Caudate nucleus (tissue), 63 donors: ENCODE measurements at places on chromosomes 5 and 9.
A peak's percentile ranks its signal among the peaks of the same experiment; 100 is the strongest.

DNA sequence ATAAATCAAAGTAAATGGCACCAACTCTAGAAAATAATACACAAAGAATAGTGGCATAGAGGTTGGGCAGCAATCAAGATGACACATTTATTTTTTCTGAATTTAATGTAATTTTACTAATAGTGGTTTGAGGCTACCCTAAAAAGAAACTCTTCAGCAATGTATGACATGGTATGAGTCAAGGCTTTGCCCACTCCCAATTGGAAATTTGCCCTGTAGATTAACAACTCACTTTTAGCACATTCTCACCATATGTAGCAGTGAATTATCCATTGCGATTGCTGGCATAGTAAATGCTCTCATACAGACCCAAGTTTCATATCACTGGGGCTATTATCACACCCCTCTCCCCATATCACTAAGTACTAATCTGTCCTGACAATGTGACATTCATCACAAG, 832.1 kb upstream of the ZNF608 start:
- no peak for DNase-seq

DNA sequence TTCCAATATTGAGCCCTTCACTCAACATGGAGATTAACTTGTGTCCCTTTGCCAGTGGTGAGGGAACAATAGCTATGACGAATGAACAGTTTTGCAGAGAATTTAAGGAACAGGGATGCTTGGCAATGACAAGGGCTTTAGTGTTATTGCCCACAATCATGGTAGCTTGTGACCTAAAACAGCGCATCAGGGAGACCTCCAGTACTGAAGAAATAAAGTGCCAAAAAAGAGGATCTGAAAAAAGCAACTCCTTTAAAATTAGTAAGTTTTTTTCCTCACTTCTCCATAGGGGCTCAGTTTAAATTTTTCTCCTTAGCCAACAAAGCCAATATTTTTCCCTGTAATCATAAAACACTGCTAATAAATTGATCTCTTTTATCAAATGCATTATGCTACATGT, 41.8 kb upstream of the PAM start:
- DNase-seq, result no peak

DNA sequence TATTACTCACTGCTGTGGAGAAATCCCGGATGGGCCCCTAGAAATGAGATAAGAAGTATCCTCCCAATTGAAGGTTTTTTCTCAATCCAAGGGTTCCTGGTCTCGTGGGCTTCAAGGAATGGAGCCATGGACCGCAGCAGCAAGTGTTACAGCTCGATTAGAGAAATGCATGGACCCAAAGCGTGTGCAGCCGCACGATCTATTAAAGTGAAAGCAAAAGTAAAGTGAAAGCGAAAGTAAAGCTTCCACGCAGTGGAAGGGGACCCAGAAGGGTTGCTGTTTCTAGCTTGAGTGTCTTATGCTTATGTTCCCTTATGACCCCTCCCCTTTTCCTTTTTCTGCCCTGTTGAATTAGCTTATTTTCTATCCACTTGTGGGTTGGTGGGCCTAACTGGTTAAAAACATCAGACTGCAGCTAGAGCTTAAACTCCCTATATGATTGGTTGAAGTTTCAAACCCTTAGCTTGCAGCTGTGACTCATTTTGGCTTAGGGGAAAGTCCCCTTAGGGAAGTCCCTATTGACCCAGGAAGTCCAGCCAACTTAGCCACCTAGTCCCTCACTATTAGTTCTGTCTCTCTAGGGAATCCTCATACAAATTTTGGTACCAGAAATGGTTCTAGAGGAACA, 1111.8 kb downstream of the TAF11L14 start:
- DNase-seq, result no peak

DNA sequence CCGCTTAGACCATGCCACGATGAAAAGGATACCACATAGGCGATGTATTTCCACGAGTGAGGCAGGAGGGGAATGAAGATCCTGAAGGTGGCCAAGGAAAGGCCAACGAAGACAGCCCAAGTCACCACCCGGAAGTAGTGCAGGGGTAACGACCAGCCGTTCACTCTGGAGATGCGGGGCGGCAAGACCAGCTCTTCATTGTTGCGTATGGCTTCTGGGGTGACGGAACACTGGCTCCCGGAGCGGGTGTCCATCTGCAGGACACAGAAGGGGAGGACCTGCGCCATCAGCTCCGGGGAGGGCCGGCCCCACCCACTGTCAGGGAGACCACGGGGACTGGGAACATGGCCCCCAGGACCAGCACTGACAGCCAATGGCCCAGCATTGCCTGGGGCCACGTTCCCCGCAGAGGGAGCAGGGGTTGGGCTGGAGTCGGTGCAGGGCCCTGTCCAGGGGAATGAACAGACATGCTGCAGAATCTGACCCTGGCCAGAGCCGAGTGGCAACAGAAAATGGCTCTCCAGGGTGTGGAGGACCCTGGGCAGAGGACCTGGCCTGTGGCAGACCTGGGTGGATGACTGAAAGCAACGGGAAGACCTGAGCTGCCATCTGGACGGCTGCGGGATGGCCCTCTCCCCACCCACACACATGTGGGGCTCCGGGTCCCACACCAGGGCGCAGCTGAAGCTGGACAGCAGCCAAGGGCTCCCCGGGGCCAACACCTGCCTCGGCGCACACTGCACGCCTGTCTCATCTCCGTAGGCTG, 17.7 kb downstream of the ZDHHC11B start:
- no peak for DNase-seq

DNA sequence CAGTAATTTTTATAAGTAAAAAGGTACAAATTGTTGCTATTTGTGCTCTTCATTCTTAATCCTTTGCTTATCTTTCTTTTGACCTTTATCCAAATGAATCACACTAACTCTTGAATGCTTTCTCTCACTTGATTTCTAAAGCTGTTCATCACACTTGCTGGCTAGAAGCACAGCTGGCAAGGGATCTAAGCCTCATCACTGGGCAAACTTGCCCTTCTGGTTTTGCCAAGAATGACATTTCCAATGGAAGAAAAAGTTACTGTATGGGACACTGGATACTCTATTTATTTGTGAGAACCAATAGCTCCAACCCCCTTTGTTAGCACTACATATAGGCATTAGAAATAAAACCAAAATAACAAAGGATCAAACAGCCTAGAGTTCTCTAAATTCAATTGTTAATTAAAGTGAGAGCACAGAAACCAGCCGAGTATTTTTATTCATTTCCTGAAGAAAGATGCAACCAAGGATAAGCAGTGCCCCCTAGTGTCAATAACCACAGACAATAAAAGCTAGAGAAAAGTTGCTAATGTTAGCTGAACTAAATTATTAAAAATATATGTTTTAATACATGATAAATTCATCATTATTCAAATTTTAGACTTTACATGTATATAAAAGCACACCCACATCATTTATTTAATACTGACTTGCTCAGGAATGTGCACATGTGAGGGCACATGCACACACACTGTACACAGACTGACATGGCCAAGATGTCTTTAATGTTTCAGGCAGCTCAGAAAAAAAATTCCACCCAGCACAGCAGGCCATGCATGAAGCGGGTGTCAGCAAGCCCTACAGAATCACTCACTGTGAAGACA, 59.8 kb upstream of the POU5F2 start:
- peak; percentile 1 for DNase-seq
